Caki2 (cell line): ENCODE measurements at places on chromosomes 3 and 15. TPM values are rescaled to one million over a fixed set of nuclear protein-coding genes. Genes with fewer than 3 reads are reported as not detected.

GRCh38 chr3:13762906-13763305 lies 117.0 kb downstream of the WNT7A start:
- DNase-seq, result no peak

The GLDN gene
- total RNA-seq, result not detected in 2 replicates

GRCh38 chr3:123817413-123817812 lies 66.7 kb downstream of the MYLK start:
- DNase-seq, result no peak

- DNase-seq, result no peak
Measured at GRCh38 chr3:133268726-133269134, 131.1 kb upstream of the BFSP2 start.

- DNase-seq, result no peak
Measured at GRCh38 chr3:158337110-158337509, 227.2 kb downstream of the RSRC1 start.

The CLEC3B gene
- not detected in 2 replicates for total RNA-seq
